ENCODE measurements at places on chromosomes 1 and 21.

- no peak for DNase-seq
Observed at GRCh38 chr21:31564439-31564838, 95.1 kb upstream of the SOD1 start.

DNA sequence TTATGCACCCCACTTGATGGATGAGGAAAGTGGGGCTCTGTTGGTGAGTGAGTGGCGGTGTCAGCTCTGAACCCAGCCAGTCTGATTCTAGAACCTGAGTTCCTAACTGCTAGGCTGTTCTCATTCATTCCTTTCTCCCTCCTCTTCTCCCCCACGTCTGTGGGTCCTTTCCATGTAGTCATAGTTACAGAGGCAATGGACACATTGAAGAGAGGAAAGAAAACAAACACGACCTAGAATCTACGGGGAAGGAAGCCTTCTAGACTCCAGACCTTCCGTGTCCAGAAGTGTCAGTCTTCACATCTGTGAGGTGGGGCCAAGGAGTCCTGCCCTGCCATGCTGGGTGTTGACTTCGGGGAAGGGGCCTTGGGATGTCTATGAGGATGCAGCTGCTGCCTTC, 115.8 kb upstream of the WNT4 start:
- DNase-seq, result no peak

- no peak for DNase-seq
Observed at GRCh38 chr1:112956544-112957132, 642 bp upstream of the SLC16A1 start.

- no peak for DNase-seq
Observed at GRCh38 chr1:8796812-8797211, 20.6 kb downstream of the RERE start.

DNA sequence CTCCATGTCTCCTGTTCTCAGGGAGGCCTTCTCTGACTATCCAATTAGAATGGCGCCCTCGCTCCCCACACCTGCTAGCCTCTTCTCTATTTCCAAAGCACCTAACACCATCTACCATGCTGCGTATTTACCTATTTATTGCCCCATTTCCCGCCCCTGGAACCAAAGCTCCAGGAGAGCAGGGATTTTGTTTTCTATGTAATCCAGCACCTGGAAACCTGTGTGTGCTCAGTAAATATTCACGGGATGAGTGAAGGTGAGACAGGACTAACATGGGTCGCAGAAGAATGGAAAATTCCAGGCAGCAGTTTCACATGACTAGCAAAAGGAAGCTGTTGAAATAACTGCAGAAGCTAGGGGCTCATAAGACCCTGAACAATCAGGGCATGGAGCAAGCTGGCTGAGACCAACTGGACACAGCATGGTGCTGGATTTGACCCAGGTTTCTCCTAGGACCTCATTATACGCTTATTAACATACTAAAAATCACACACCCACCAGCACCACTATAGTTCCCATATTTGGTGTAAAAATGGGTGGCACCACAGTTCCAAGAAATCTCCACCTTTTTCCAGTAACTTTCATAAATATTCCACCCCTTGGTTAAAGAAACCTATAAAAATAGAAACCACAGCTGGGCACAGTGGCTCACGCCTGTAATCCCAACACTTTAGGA, 15.1 kb upstream of the TENT5B start:
- no peak for DNase-seq

Measured in Panc1 (cell line).